PC-3 (cell line): ENCODE measurements at places on chromosomes 12 and 14. TPM values are rescaled to one million over a fixed set of nuclear protein-coding genes. Genes with fewer than 3 reads are reported as not detected.

CABP1 gene
- total RNA-seq, result not detected in 2 replicates

PRB2 gene
- total RNA-seq, result not detected in 2 replicates

CLEC9A gene
- not detected in 2 replicates for total RNA-seq

RNASE2 gene
- not detected in 2 replicates for total RNA-seq

CLBA1 gene
- total RNA-seq, result 19.2 and 27.5 TPM in 2 replicates

KLRC3 gene
- total RNA-seq, result not detected in 2 replicates

TTC7B gene
- 43.2 and 45.6 TPM in 2 replicates for total RNA-seq

C3AR1 gene
- total RNA-seq, result not detected in 2 replicates

NEDD8 gene
- total RNA-seq, result 330 and 337 TPM in 2 replicates

SAMD15 gene
- total RNA-seq, result 1.2 and 6.2 TPM in 2 replicates

RIC8B gene
- total RNA-seq, result 8.6 and 8.8 TPM in 2 replicates

PIWIL1 gene
- total RNA-seq, result not detected in 2 replicates

RNASE7 gene
- total RNA-seq, result not detected in 2 replicates

MYO1H gene
- not detected in 2 replicates for total RNA-seq

SYCP3 gene
- total RNA-seq, result not detected in 2 replicates
